ENCODE measurements at places on chromosomes 7 and 10. TPM values are rescaled to one million over a fixed set of nuclear protein-coding genes. Genes with fewer than 3 reads are reported as not detected.

- DNase-seq = no peak
Observed at GRCh38 chr7:28314841-28315240, 97.5 kb upstream of the CREB5 start.

DNA sequence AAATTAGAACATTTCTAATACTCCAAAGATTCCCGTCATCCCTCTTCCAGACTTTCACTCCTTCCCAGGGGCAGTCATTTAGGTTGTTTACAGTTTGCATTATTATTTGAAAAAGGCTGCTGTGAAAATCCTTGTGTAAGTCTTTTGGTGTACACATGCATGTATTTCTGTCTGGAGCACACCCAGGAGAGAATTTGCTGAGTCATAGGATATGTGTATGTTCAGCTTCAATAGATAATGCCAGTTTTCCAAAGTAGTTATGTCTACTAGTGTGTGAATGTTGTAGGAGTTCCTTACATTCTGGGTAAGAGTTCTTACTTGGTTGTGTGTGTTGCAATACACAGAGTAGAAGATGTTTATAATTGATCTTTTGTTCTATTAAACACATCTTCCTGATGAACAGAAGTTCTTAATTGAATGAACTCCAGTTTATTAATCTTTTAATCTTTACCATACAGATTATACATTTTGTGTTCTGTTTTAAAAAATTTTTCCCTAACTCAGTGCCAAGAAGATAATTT, 25.3 kb downstream of the CROT start:
- DNase-seq = no peak

DNA sequence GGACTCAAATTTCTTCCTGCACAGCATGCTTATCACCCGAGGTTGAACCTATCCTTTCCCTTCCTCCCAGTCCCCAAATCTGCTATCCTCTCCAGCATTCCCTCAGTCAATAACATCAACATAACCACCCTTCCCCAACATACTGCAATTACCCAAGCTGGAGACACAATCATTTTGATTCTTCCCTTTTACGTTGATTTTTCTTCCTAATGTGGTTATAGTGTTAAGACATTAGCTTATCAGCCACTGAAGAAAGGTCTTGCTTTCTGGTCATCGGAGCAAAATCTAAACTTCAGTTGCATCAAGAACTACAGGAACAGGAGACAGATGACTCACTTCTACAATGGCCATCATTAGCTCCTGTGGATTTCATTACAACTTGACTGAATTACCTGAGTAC, 3.5 kb upstream of the HBP1 start:
- DNase-seq = no peak

DNA sequence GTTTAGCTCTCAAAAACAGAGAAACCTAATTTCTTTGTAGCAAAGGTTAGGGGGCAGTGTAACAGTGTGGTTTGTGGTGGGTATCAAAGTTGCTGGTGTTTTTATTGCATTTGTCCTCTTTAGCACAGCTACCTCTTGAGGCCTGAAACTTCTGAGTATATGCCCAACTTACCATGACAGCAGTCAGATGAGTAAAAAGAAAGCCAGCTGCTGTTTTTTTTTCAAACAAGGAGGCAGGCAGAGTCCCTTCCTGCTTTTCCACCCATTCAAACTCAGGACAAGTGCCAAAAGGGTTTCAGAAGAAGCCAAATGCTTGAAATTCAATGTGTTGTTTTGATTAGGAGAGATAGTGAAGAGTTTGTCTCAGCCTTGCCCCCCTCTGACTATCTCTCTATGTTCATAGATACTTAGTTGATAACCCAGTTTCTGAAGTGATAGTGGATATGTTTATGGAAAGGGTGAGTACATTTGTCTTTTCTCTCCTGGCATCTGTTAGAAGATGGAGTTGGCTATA, 23.1 kb downstream of the GBF1 start:
- DNase-seq = no peak

The MRC1 gene
- not detected for total RNA-seq

The CELF2 gene
- total RNA-seq = 0.24 TPM

The UCN3 gene
- total RNA-seq = not detected

The NPSR1 gene
- total RNA-seq = not detected

The ERVW-1 gene
- total RNA-seq = not detected

Measured in Daoy (cell line).